ENCODE measurements at places on chromosomes 5 and 9.

DNA sequence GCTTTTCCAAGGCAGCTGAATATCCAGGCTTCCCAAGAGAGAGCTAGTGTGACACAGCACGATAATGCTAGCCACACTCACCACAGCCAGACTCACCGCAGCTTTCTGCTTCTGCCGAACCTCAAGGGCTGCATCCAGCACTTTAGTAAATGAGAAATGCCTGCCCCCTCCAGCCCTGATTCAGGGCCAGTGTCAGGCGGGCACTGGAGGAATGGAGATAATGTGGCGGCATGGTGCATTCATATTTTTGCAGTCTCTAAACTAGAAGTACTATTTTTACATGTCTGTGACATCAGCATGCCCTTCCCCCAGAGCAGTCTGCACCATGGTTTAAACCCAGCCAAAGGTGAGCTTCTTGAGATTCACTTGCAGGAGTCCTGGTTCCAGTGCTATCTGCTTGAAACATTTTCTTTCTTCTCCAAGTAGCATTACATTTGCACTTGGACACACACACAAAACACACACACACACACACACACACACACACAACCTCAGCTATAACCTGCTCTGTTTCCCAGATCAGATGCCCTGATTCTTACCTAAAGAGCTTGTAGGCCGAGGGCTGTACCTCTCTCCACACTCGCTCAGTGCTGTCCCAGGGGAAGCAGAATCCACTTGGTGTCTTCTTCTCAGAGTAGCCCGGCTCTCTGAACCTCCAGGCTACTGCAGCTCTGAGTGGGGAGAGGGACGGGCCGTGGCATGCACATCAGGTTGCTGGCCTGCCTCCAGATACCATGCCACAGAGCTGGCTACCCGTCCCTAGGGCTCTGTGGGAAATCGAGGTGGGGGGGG, at the start of gene FGF1:
FGF1 (minus strand) TSS at position 673 of the 792 bp plus-strand sequence. CDS start 71,963 bp downstream, outside the sequence.
- no peak for DNase-seq

GRCh38 chr9:29822458-29822857, 2249.2 kb upstream of the C9orf72 start:
- no peak for DNase-seq

- DNase-seq = peak; percentile 76
Measured at GRCh38 chr5:16593013-16593412, 23.8 kb downstream of the RETREG1 start.

- DNase-seq = no peak
Measured at GRCh38 chr9:125586172-125586511, 120.9 kb downstream of the MAPKAP1 start.

DNA sequence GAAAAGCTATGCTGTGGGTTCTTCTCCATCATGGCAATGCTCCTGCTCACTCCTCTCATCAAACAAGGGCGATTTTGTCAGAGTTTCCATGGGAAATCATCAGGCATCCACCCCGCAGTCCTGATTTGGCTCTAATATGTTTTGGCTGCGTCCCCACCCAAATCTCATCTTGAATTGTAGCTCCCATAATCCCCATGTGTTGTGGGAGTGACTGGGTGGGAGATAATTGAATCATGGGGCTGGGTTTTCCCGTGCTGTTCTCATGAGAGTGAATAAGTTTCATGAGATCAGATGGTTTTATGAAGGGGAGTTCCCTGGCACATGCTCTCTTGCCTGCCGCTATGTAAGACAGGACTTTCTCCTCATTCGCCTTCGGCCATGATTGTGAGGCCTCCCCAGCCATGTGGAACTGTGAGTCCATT, 163.8 kb downstream of the GADD45G start:
- no peak for DNase-seq

- DNase-seq = no peak
Measured at GRCh38 chr5:52825826-52826225, 38.1 kb downstream of the ITGA1 start.

DNA sequence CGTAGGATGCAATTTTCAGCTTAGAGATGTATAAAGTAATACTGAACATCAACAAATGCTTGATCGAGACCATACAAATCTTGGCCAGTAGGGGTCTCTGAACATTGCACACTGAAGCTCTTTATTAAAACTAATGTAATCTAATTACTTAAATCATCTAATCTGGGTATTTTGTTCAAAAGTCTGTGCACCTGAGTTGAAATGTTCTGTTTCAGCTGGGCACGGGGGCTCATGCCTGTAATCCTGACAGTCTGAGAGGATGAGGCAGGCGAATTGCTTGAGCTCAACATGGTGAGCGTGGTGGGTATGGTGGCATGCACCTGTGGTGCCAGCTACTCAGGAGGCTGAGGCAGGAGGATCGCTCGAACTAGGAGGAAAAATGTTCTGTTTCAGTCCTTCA, 41.0 kb downstream of the ESM1 start:
- DNase-seq = peak; percentile 60

DNA sequence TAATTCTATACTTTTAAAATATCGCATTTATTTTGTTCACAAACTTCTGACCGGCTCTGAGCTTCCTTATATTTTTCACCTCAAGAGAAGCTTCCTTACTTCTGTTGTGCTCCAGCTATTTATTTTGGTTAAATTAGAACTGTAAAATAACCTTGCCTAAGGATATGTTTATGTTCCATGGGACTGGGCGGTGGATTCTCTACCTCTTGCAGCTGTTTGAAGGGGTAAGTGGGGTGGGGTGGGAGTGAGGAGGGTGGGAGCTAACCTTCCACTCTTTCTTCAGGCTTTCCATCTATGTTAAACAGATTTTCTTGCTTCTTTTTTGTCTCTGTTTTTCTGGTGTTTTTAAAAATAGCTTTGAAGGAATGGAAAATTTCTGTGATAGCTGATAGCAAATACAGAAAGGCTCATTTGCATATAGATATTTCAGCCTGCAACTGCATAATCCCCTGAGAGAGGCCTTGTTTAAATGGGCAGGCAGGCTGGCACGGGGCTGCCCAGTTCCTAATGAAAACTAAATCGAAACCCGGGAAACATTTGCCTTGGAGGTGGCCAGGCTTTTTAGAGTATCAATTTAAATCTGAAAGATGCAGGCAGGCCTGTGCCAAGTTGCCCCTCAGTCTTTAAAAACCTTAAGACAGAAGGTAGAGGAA, 122.1 kb upstream of the DMAC1 start:
- no peak for DNase-seq

DNA sequence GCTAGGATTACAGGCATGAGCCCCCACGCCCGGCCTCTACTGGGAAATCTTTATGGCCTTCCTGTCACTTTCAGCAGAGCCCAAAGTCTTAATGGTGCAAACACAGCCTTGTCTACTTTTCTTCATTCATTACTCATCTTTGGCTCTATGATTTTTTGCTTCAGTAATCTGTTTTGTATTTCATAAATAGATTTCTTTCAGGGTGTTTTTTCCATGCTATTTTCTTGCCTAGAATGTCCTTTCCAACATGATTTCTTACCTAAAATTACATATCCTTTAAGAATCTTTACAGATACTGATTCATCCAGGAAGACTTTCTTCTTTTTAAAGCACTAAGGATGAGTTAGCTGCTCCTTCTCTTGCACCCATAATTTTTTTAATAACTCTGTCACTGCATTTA, 213.0 kb downstream of the TAF11L14 start:
- DNase-seq = no peak

DNA sequence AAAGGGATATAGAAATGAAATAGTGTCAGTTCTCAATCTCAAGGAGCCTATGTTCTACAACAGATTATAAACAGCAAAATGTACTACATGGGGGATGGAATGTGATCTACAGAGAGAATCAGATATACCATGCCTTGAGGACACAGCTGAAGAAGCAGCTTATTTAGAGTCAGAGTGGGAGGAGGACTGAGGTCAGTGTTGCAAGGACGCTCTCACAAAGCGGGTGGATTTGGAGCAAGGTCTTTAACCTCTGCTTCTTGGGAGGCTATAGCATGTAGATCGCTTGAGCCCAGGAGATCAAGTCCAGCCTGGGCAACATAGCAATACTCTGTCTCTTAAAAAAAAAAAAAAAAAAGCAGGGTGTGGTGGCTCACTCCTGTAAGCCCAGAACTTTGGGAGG, 32.8 kb upstream of the PLIN2 start:
- no peak for DNase-seq

GRCh38 chr5:132661231-132662003, 3.4 kb downstream of the IL13 start:
- no peak for DNase-seq

- peak; percentile 97 for DNase-seq
Measured at GRCh38 chr5:96256795-96257470, 176.1 kb downstream of the PCSK1 start.

GRCh38 chr5:142325725-142326479, 1.1 kb upstream of the SPRY4 start:
- DNase-seq = peak; percentile 97

DNA sequence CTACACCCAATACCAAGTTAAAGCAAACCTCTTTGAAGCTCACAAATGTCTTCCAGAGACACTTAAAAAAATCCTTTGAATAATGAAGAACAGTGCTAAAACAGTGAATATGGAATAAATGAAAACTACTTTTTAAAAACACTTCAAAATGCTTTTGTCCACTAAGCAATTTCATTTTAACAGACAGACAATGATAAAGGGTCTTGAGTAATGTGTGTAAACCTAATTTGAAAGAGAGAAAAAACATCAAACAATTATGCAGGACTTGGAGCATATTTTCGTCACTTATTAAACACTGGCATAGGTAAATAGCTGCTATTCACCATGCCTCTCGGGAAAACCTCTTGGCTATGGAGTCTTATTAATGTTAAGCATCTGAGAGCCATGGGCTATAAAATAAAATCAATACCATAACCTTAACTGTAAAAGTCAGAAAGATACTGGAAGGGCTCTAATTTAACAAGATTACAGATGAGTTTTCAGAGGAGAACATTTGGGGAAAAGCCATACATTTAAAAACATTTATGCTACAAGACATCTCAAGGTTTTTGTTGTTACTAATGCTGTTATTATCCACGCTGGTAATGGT, 177.8 kb downstream of the NFIB start:
- DNase-seq = no peak

- DNase-seq = no peak
Measured at GRCh38 chr5:143453720-143454119, 50.2 kb upstream of the NR3C1 start.

DNA sequence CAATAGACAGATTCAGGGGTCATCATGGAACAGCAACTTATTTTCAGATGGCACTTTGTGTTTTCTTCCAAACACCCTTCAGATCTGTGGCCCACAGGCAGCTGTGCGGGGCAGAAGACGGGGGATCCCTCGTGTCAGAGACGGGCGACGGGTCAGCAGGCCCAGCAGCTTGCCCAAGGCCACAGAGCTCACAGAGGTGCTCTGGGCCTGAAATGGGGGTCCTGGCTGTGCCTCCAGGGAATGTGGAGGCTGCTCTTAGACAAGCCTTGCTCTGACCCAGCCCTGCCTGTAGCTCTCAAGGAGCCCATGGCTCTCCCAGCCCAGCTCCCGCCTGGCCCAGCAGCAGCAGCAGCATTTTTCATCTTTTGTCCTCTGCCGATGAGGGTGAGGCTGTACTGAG, 40.9 kb upstream of the SARDH start:
- no peak for DNase-seq

- DNase-seq = no peak
Measured at GRCh38 chr9:21557428-21557768, 75.3 kb upstream of the IFNE start.

- no peak for DNase-seq
Measured at GRCh38 chr5:91229031-91229727, 153.9 kb downstream of the ARRDC3 start.

DNA sequence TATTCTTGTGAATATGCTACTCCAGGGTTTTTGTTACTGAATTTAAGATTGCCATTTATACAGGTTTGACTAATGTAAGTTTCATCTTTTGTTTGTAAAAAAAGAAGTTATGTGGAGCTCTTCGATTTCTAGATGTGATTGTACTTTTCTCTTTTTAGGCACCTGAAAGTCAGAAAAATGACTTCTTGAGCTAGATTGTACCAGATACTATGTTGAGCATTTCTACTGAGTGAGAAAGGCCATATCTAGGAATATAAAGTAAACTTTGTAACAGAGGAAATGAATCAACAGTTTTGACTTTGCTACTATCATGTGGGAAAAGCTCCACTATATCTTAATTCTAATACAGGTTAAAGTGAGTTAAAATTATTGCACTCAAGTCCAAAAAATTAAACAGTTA, 25.1 kb downstream of the SMC5 start:
- no peak for DNase-seq

DNA sequence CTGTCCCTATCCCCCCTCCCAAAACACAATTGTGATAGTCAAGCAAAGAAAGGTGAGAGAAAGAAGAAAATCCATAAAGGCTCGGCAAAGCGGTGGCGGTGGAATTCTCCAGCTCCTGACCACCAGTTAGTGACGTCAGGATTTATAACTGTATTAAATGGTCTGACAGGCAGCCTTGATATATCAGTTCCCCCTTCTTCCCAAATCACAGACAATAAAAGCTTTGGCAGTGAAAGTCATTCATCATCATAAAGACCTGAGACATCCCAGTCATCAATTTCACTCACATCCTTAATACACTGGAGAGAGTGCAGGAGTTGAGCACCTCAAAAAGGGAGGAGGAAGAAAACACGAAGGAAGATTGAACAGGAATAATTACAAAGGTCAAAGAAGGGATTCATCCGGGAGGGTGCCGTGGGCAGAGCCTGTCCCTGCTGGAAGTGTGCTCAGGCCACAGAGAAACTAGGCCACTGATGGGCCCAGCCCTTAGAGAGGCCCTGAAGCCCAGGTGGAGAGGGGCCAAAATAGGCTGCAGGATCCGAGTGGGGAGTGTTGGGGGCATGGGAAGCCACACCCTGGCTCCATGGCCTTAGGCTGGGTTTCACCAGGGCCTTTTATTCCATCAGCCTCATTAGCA, 131.9 kb downstream of the PAX5 start:
- no peak for DNase-seq

DNA sequence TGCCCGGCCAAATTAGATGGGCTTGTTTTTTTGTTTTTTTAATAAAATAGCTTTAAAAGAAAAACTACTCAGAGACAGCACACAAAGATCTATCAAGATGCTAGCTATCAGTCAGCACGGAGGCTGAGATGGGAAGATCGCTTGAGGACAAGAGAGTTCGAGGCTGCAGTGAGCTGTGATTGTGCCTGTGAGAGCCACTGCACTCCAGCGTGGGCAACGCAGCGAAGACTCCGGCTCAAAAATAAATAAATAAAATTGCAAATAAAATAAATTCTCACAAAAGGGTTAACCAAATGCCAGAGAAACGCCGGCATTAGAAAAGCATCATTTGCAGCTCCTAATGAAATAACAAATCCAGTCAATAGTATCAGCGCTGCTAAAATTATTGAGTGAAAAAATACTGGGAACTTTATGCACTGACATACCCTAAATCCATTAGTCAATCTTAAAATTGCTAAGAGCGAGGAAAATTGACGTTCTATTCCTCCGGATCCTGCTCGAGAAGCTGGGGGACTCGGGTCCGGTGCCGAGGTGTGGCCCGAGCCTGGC, 681 bp downstream of the CPLANE1 start:
- DNase-seq = peak; percentile 43

GRCh38 chr9:131203431-131204218, 72.7 kb downstream of the FAM78A start:
- DNase-seq = no peak

- no peak for DNase-seq
Measured at GRCh38 chr5:2680979-2681378, 70.5 kb downstream of the IRX2 start.

- DNase-seq = no peak
Measured at GRCh38 chr9:107648153-107648715, 158.7 kb upstream of the KLF4 start.

GRCh38 chr5:32541241-32541640, 44.1 kb upstream of the SUB1 start:
- DNase-seq = no peak

- peak; percentile 74 for DNase-seq
Measured at GRCh38 chr9:20022410-20022809, 233.6 kb upstream of the SLC24A2 start.

- DNase-seq = no peak
Measured at GRCh38 chr5:101785090-101785489, 511.0 kb downstream of the SLCO4C1 start.
